ENCODE measurements at places on chromosomes 5 and 9.

DNA sequence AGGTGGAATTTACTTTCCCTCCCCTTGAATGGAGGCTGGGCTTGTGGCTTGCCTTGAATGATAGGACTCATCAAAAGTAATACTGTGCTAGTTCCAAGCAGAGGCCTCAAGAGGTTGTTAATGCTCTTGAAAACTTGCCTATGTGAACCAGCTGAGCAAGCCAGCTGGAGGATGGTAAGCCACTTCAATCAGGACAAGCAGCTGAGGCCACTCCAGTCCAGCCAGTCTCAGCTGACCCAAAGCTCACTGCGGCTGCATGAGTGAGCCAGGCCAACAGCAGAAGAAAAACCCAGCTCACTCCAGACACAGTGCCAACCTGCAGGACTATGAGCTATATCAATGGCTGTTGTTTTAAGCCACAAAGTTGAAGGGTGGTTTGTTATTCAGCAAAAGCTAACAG, 182.8 kb downstream of the MCTP1 start:
- DNase-seq = no peak

DNA sequence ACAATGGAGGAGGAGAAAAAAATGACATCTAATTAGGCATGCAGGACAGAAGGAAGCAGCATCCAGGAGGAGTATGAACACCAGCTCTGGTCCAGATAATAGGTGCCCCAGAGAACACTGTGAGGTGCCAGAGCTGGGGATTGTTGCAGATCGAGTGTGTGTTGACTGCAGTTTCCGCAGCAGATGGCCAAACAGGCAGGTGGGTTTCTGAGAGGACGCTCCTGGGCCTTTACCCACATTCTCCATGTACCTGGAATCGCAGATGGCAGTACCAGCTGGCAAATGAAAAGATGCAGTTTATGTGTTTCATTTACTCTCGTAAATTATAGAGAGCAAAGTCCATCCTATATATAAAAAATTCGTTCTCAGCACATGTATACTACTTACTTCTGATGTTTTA, 182.2 kb upstream of the ISL1 start:
- DNase-seq = no peak

- no peak for DNase-seq
These were observed 76.6 kb upstream of the PAM start for GRCh38 chr5:102678267-102679058.

DNA sequence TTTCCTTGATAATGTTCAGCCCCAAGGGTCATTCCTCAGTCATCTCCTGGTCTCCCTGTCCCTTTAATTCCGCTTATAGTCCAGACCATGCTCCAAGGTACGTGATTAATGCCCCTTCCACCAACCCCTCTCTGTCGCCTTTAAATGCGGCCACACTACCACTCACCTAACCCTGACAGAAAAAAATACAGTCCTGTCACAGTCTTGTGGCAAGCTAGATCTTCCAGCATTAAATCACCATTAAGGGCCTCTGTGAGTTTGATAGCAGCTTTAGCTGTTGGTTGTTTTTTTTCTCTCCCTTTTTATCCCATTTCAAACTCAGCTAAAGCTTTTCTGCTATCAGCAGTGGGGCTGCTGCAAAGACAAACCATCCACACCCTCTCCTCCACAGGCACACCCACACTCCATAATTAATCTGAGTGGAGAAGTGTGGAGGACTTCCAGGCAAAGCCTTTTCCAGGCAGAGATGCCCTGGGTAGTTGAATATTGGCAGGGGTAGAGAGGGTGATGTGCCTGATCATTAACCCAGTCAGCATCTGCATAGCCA, 522.7 kb upstream of the CLINT1 start:
- DNase-seq = no peak

DNA sequence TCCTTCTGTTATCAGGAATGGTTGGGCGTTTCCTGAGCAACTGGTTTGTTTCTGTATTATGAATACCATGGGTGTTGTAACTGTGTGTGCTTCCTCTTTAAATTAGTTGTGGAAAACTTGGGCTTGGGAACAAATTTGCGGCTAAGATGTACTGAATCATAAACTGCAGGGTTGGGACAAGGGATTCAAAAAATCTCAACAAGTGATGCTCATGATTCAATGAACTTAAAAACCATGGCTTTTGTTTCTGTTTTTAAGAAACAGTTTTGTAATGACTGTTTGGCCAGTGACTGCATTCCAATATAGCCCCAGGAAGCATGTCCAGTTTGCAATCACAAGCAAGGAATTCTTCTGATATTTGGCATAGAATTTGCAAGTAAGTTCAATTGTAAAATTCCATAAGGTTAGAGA, 657.5 kb upstream of the WWC1 start:
- no peak for DNase-seq

DNA sequence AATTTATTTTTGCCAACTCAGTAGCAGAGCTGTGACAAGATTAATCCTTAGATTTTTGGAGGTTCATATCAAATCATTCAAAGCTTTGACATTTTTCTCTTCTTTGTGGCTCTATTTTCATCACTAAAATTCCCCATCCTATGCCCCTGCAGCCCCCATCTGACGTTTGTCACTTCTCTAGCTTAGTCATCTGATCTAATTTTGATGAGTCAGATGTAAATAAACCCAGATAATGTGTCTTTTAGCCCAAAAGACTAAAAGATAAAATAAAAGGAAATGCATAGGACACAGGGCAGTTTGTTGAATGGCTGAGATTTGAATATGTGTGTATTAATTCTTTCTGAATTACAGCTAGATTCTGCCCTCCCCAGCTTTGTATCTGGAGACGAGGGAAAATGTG, 897 bp upstream of the HSPB3 start:
- DNase-seq = no peak

DNA sequence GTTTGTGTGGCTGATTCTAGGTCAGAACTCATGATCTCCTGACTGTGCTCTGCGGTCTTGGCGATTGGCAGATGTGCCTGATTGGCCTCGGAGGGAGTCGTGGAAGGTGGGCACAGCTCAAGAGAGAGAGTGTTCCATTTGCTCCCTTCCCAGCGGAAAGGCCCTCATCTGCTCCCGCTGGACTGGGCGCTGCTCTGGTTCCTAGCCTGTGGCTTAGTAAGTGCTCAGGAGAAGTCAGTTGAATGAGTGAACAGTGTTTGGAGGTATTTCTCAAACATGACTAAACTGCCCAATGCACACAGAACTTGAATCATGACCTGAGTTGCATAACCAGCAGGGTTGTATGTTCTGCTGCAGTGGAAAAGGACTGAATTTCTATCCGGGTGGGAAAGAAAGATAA, 120.2 kb upstream of the PITX1 start:
- DNase-seq = no peak

DNA sequence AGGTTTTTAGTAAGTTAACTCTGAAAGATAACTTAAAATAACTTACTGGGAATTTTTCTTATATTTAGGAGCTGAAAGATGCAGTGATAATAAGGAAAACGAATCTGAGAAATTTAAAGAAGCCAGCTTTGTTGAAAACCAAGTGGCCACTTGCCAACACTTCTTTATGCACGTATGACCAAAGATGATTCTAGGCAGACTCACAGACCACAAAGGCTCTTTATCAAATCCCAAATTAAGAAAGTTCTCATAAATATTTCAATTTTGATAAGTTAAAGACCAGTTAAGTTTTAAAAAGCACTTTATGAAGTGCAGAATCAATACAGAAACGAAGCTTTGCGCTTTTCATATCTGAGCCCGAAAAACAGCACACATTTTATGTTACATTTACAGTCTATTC, 1.5 kb downstream of the AFF4 start:
- DNase-seq = no peak

Data from stimulated activated CD8-positive, alpha-beta memory T cell treated with anti-CD3 and anti-CD28 coated beads, Interleukin-7, amount 100 ng/mL, for 1 hour (primary cell).